ENCODE measurements at places on chromosomes 11 and 22.
A peak's percentile ranks its signal among the peaks of the same experiment; 100 is the strongest.

DNA sequence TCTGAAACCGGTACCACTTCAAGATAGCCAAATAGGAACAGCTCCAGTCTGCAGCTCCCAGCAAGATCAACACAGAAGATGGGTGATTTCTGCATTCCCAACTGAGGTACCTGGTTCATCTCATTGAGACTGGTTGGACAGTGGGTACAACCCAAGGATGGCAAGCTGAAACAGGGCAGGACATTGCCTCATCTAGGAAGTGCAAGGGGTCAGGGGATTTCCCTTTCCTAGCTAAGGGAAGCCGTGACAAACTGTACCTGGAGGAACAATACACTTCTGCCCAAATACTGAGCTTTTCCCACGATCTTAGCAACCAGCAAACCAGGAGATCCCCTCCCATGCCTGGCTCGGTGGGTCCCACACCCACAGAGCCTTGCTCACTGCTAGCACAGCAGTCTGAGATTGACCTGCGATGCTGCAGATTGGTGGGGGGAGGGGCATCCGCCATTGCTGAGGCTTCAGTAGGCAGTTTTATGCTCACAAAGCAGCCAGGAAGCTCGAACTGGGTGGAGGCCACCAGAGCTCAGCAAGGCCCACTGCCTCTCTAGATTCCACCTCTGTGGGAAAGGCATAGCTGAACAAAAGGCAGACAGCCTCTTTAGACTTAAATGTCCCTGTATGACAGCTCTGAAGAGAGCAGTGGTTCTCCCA lies 59.9 kb upstream of the C11orf58 start:
- DNase-seq: no peak

GRCh38 chr11:65899356-65900124 lies 648 bp downstream of the FOSL1 start:
- DNase-seq: peak; percentile 51

DNA sequence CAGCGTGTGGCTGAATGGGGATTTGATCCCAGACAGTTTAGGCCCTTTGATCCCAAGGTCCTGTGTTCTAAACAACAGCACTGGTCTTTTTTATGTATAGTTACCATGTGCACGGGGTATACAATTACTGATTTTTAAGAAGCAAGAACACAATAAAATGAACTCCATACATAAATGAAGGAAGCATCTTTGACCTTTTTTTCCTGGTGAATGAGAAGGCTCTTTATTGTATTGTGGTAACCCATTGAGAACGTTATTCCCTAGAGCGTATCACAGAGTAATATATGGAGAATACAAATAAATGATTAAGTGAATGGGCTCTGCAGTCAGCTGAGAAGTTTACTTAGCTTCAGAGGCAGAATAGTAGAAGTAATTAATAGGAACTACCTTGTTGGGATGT lies 563.6 kb downstream of the NTM start:
- no peak for DNase-seq

DNA sequence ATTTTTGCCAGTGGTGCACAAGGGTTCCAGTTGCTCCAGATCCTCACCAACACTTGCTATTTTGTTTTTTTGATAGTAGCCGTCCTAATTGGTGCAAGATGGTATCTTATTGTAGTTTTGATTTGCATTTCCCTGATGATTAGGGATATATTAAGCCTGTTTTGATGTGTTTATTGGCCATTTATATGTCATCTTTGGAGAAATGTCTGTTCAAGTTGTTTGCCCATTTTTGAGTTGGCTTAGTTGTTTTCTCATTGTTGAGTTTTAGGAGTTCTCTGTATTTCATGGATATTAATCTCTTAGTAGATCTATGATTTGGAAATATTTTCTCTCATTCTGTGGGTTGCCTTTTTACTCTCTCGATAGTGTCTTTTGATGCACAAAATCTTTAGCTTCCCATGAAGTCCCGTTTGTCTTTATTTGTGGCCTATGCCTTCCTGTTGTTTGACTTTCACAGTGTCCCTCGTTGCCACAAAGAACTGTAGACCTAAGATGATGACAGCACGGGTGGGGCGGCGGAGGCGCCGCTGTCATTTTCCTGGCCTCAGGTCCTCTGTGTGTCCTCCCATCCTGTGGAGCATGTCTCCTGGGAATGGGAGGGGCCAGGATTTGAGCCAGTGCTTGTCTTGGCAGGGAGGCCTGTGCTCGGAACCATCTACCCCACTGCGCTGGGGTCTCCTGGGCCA lies 33.5 kb downstream of the LRP5 start:
- DNase-seq: no peak

DNA sequence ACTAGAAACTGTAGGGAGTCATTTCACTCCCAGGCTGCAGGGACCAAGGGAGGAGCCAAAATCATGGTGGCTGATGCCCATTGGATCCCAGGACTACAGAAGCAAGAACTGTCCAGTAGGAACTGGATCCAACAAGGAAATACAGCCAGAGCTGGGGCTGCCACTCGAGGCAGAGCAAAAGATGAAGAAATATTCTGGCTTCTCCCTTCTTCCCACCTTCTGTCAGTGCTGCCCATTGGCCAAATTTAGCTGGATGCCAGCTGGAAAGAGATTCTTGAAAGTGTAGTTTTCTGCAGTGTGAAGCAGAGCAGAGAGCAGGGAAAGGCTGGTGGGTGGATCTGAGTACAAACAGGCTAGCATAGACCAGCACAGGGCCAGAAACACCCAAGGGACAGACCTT lies 45.6 kb downstream of the COMMD9 start:
- no peak for DNase-seq

DNA sequence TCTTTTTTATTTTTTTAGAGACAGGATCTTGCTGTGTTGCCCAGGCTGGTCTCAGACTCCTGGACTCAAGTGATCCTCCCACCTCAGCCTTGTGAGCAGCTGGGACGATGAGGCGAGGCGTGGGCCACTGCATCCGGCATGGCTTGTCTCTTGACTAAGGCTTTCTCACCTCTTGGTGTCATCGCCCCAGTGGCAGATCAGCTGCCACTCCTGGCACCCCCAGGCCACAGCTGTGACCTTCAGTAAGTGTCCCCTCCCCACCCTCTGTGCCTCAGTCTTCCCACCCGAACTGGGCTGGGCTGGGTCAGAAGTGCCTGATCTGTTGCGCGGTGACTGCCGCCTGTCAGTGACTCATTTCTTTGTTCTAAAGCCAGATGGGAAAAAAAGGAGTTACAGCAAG lies 3.6 kb downstream of the SYNGR1 start:
- no peak for DNase-seq

- DNase-seq: peak; percentile 66
These were observed 11.8 kb upstream of the MIEF1 start for GRCh38 chr22:39490135-39490798.

- no peak for DNase-seq
These were observed 3.0 kb downstream of the AQP11 start for GRCh38 chr11:77592727-77593126.

DNA sequence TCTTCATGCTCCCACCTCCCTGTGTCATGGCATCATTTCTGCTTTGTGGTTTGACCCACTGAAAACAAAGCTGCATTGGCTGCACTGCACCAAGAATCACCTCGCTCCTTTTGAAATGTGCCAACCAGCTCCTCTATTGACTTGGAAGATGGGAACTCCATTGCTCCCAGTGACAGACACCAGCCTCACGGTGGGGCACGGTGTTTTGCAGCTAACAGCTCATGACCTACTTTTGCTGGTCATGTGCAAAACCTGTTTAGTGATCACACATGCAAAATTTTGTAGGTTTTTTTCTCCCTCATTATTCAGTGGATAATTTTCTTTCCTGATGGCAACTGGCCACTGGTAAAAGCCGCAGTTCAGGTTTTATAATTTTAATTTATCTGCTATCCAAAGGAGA lies 36.8 kb downstream of the ARFGAP2 start:
- no peak for DNase-seq

All from T-helper 1 cell (primary cell).